Tibial nerve (tissue), 4 donors: ENCODE measurements at places on chromosomes 7 and 10.

DNA sequence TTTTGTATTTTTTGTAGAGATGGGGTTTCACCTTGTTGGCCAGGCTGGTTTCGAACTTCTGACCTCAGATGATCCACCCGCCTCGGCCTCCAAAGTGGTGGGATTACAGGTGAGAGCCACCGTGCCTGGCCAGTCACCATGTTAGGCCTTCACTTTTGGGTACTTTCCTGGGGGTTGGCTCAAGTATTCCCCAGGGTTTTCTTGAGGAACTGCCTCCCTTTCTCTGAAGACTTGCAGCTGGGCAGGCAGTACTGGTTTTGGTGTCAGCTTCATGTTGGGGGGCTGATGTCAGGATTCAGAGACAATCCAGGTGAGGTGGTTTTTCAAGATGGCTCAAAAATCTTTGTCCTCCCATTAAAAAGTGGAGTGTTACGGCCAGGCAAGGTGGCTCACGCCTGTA, 7.7 kb downstream of the ZNHIT1 start:
- no peak overlapping the region for H3K4me3 ChIP-seq
- no peak overlapping the region for H3K27ac ChIP-seq
- peaks cover 12% of the 10 kb centered on the region for H3K4me1 ChIP-seq
- no peaks in the 10 kb centered on the region for H3K36me3 ChIP-seq
- no peak for DNase-seq

- no peaks in the 10 kb centered on the region for H3K4me1 ChIP-seq
- H3K27me3 ChIP-seq, result no peaks in the 10 kb centered on the region
- no peaks in the 10 kb centered on the region for H3K36me3 ChIP-seq
Observed at GRCh38 chr7:104846731-104847130, 167.3 kb upstream of the KMT2E start.

GRCh38 chr7:132528695-132529094, 47.6 kb downstream of the PLXNA4 start:
- H3K4me1 ChIP-seq, result no peaks in the 10 kb centered on the region
- no peaks in the 10 kb centered on the region for H3K36me3 ChIP-seq
- no peak overlapping the region for H3K27ac ChIP-seq
- H3K27me3 ChIP-seq, result no peaks in the 10 kb centered on the region
- no peak for DNase-seq

DNA sequence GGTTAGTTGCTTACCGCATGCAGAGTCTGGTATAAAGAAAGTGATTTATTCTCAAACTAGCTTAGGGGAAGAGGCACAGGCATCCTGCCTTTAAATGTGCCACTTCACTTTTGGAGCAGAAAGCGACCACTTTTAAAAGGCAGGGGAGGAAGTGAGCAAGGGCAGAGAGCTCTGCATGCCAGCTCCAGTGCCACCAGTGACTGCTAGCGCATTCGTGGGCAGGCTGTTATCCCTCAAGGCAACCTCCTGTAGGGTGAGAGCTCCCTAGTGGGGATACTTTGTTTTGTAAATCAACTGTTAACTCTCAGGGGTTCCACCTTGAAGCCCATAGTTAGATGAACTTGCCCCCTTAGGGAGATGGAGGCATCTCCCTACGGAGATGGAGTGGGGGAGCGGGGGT, 29.4 kb upstream of the GRB10 start:
- H3K36me3 ChIP-seq, result no peaks in the 10 kb centered on the region
- H3K4me3 ChIP-seq, result no peak overlapping the region
- no peak overlapping the region for H3K27ac ChIP-seq
- no peaks in the 10 kb centered on the region for H3K27me3 ChIP-seq

- no peaks in the 10 kb centered on the region for H3K4me1 ChIP-seq
- H3K27me3 ChIP-seq, result no peaks in the 10 kb centered on the region
- H3K36me3 ChIP-seq, result no peaks in the 10 kb centered on the region
Observed at GRCh38 chr10:100683004-100683403, 62.4 kb upstream of the PAX2 start.

- peak overlapping the region; percentile 90 for H3K27ac ChIP-seq
- DNase-seq, result no peak
- no peaks in the 10 kb centered on the region for H3K4me1 ChIP-seq
- H3K27me3 ChIP-seq, result no peaks in the 10 kb centered on the region
Observed at GRCh38 chr10:42637142-42637541, 1.2 kb downstream of the ZNF33B start.

- H3K36me3 ChIP-seq, result no peaks in the 10 kb centered on the region
- no peaks in the 10 kb centered on the region for H3K4me1 ChIP-seq
- no peak for DNase-seq
Observed at GRCh38 chr10:38038107-38038931, 27.8 kb downstream of the ZNF33A start.

DNA sequence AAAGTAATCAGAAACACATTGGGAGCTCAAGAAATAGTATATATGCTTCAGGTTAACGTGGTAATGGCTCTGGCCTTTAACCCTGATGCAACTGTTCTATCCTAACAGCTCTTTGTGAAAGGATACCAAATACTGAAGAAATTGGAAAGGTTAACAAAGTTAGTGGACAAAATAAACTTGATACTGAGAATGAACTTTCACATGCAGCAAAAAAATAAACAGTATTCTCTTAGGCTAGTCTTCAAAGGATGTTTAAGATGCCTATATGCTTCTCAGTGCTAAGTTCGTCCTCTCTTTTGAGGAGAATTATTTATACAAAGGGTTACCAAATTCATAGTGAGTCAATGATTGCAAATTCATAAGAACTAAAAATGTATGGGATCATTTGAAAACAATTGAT, 256.2 kb upstream of the FERD3L start:
- DNase-seq, result no peak
- H3K4me1 ChIP-seq, result no peaks in the 10 kb centered on the region
- H3K4me3 ChIP-seq, result no peak overlapping the region
- no peaks in the 10 kb centered on the region for H3K36me3 ChIP-seq
- H3K27ac ChIP-seq, result no peak overlapping the region

- no peaks in the 10 kb centered on the region for H3K36me3 ChIP-seq
- no peak overlapping the region for H3K27ac ChIP-seq
- H3K27me3 ChIP-seq, result no peaks in the 10 kb centered on the region
- H3K4me3 ChIP-seq, result no peak overlapping the region
- no peaks in the 10 kb centered on the region for H3K4me1 ChIP-seq
Observed at GRCh38 chr7:12494687-12495024, 75.9 kb upstream of the SCIN start.

DNA sequence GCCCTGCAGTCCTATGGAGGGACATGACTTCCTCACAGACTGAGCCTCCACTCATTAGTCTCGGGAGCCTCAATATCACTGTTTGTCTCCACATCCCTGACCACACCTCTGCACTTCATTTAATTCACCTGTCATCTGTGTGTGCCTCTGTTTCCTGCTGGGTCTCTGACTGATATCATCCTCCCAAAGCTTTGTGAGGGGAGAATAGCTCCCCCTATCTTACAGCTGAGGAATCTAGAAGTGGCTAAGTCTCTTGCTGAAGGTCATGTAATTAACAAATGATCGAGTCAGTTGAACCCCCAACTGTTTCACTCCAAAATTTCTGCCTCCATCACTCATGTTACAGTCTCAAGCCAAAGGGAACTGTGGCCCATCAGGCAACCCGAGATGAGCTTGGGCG, 5.5 kb upstream of the CPXM2 start:
- H3K36me3 ChIP-seq, result no peaks in the 10 kb centered on the region
- H3K27ac ChIP-seq, result no peak overlapping the region
- H3K4me1 ChIP-seq, result no peaks in the 10 kb centered on the region
- H3K27me3 ChIP-seq, result peaks cover under 1% of the 10 kb centered on the region

GRCh38 chr7:1922071-1922869, 252.2 kb downstream of the ELFN1 start:
- no peaks in the 10 kb centered on the region for H3K27me3 ChIP-seq
- no peak overlapping the region for H3K4me3 ChIP-seq
- peaks cover 6% of the 10 kb centered on the region for H3K36me3 ChIP-seq
- DNase-seq, result no peak
- H3K4me1 ChIP-seq, result peaks cover 7% of the 10 kb centered on the region
- no peak overlapping the region for H3K27ac ChIP-seq
